ENCODE measurements at places on chromosomes 5 and 9.

GRCh38 chr9:136849960-136850865, 1.0 kb downstream of the PHPT1 start:
- DNase-seq, result no peak

GRCh38 chr9:30078195-30078594, 2306.2 kb upstream of the ACO1 start:
- peak; percentile 51 for DNase-seq

DNA sequence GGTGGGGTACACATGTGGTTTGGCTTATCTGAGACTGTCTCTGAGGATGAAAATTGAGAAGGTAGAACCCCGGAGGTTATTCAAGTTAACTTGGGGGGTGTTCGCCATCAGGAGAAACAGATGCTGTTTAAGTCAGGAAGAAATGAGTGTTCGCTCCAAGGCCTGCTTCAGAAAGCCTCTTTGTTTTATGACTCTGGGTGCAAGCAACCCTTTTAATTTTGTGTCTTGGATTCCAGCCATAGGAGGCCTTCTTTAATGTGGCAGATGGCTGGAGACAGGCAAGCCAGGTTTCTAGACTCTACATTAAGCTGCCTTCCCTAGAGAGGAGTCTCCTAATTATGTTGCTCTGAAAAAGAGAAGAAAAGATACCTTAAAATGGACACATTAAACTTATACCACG, 4.2 kb upstream of the SMAD5 start:
- no peak for DNase-seq

- DNase-seq, result peak; percentile 25
Observed at GRCh38 chr9:4574657-4575243, 84.5 kb downstream of the SLC1A1 start.

- no peak for DNase-seq
Observed at GRCh38 chr5:116374434-116374852, 200.2 kb downstream of the SEMA6A start.

All from activated CD4-positive, alpha-beta T cell treated with anti-CD3 and anti-CD28 coated beads, Interleukin-2, Interleukin-6, amounts not matched to agents 100 ng/mL and 50 ng/mL, durations not matched to agents 16 hours and 8 hours (primary cell).